ENCODE measurements at places on chromosomes 12 and 14. TPM values are rescaled to one million over a fixed set of nuclear protein-coding genes. Genes with fewer than 3 reads are reported as not detected.

DNA sequence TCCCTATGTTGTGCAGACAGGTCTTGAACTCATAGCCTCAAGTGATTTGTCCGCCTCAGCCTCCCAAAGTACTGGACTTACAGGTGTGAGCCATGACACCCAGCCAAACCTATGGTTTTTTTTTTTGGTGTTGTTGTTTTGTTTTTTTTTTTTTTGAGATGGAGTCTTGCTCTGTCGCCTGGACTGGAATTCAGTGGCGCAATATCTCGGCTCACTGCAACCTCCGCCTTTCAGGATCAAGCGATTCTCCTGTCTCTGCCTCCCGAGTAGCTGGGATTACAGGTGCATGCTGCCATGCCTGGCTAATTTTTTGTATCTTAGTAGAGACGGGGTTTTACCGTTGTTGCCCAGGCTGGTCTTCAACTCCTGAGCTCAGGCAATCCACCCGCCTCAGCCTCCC is 11.3 kb upstream of the RCOR1 start:
- DNase-seq, result no peak

DNA sequence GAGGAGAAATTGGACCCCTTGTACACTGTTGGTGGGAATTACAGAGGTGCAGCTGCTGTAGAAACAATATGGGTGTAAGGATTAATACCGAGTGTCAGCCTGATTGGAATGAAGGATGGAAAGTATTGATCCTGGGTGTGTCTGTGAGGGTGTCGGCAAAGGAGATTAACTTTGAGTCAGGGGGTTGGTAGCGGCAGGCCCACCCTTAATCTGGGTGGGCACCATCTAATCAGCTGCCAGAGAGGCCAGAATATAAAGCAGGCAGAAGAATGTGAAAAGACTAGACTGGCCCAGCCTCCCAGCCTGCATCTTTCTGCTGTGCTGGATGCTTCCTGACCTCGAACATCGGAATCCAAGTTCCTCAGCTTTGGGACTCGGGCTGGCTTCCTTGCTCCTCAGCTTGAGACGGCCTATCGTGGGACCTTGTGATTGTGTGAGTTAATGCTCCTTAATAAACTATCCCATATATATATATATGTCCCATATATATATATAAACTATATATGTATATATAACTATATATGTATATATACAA is 38.4 kb upstream of the PPP2R5C start:
- no peak for DNase-seq

GRCh38 chr14:104116756-104117340 is 21.5 kb upstream of the KIF26A start:
- DNase-seq, result no peak

Gene RERG
- total RNA-seq, result not detected

DNA sequence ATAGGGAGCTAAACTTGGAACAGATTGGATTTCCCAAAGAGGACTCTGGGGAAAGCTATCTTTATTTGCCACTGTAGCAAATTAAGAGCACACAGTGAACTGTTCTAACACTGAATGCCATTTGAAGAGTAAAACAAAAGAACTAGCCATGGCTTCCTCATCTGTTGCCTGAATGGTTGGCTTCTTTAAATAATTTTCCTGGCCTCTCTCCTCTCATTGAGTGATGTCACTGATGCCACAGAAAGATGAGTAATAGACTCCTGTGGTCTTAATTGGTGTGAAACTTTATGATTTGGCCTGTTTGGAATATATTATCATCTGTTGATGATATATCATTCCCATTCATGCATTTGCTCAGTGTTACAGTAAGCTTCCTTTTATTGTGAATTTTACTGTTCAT is 42.5 kb downstream of the WDR20 start:
- no peak for DNase-seq

Gene EPYC
- total RNA-seq, result not detected

Gene ABHD4
- 21.8 TPM for total RNA-seq

Gene ZDHHC22
- total RNA-seq, result 0.12 TPM

DNA sequence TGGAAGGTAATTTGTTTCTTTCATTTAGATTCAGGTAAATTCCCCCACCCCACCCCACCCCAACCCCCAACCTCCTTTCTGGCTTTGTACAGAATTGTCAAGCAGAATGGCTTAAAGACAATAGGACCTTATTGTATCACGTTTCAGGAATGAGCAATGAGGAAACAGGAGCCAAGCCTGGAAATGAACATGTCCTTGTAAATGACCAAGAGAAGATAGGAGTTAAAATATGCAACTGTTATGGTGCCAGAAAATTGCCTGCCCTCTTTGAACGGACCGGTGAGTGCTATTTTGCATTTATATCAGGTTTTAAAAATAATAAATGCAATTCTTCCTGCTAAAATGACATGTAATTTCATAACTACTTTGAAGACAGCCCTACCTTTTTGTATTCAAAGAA is 141.6 kb upstream of the PELI2 start:
- DNase-seq, result no peak

DNA sequence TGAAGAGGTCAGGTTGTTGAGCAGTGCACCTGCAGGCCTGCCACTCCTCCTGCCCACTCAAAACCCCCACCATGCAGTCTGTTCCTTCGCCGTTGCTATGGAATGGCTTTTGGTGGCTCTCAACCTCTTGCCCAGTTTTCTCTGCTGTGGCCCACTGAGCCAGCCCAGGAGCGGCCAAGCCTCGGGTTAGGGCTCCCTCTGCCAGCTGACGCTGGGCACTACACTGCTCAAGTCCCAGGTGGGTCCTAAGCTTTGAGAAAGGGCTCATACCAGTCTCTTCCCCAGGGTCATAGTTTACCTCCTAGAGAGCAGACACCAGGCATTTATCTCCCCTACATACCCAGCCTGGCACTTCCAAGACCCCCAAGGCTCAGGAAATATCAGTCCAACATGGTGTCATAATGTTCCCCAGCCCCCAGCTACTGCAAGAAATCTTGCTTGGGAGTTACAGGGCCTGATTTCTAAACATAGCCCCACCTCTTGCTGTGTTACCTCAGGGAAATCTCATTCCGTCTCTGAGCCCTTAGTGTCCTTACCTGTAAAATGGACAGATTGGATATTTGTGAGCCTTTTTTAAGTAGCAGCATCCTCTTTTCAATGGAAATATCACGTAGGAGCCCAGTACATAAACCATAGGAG is 59.4 kb downstream of the TSPAN11 start:
- peak; percentile 20 for DNase-seq

DNA sequence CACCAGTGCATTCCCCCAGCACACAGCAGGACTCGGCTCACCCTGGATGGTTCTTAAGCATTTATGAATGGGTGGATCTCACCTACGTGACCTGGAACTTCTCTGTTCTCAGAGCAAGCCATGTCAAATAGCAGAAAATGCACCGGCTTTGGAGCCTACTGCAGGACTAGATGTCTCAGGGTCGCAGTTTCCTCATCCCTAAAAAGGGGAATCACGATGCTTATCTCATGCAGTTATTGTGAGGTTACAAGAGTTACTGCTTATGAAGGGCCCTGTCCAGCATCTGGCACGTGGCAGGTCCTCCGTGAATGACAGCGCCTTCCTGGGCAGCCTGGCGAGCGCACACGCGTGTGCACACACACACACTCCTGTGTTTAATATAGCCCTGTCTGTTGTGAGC is 128.5 kb downstream of the ETV6 start:
- DNase-seq, result no peak

GRCh38 chr14:55450987-55451386 is 10.6 kb upstream of the TBPL2 start:
- DNase-seq, result no peak

GRCh38 chr14:67698179-67698578 is 2.6 kb upstream of the RDH11 start:
- DNase-seq, result no peak

DNA sequence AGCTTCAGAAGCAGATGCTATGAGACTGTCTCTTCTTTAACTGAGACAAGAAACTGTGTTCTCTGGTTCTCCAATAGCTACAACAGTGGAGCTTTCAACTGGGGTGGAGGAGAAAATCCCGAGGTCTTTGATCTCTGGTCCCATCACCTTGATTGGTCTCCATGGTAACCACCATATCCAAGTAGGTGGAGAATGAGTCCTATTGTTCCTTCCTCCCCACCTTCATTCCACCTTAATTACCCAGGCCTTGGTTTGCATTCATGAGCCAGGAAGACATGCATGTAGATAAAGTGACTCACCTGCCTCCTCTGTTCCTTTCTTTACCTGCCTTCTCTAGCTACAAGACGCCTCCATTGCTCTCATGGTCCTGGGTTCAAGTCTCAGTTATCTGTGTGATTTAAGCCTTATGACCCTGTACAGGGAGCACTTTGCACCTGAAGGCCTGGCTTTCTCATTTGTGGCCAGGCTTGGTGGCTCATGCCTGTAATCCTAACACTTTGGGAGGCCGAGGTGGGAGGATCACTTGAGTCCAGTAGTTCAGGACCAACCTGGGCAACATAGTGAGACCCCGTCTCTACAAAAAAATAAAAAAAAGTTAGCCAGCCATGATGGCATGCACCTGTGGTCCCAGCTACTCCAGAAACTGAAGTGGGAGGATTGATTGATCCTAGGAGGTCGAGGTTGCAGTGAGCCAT is 157.7 kb upstream of the TBX3 start:
- DNase-seq, result no peak

DNA sequence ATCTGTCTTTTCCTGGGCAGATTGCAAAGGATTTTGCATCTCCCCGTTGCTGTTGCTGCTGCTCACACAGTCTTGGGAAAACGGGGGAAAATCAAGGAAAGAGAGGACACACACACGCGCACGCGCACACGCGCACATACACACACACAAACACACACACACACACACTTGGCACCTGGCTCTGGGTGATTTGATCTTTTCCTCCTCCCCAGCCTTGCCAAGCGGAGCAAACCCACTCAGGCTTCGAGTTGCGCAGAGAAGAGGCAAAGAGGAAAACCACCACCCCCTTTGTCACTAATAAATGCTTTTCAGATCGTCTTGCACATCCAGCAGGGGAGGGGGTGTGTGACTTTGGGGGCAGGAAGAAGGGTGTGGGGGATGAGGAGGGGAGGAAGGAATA is 965 bp upstream of the NOS1 start:
- no peak for DNase-seq

- DNase-seq, result no peak
Measured at GRCh38 chr14:92866181-92866752, 56.7 kb upstream of the CHGA start.

Gene SRRM4
- total RNA-seq, result not detected

DNA sequence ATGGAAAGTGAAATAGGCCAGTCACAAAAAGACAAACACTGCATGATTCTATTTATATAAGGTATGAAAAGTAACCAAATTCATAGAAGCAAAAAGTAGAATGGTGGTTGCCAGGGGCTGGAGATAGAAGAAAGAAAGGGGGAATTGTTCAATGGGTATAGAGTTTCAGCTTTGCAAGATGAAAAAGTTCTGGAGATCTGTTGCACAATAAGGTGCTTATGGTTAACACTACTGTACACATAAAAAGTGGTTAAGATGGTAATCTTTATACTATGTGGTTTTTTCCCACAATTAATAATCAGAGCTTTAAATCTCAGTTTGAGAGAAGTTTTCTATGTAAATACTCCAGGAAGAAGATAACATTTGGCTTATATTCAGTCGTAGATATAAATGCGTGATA is 73.4 kb downstream of the SLC38A4 start:
- no peak for DNase-seq

Gene NRL
- 8.8 TPM for total RNA-seq

GRCh38 chr12:52531566-52532300 is 11.5 kb upstream of the KRT5 start:
- DNase-seq, result peak; percentile 9

GRCh38 chr12:10331642-10332239 is 24.1 kb downstream of the KLRD1 start:
- peak; percentile 66 for DNase-seq

DNA sequence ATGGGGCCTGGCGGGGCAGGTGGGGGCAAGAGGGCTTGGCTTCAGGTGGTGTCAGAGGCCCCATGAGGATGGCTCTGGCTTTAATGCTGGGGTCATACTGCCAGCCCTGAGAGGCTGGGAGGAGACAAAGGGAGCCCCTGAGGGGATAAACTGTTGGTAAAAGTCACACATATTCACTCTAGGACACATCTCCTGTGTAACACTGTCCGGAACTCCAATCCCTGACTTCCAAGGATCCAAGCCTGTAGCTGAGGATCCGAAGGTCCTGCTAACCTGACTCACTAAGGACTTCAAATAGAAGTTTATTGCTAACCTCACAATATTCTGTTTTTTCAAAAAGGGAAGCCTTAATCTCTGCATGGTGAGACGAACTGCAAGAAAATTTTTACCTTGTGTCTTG is 39.2 kb upstream of the GPR68 start:
- DNase-seq, result no peak
